ENCODE measurements at places on chromosomes 12 and 14.
A peak's percentile ranks its signal among the peaks of the same experiment; 100 is the strongest.

DNA sequence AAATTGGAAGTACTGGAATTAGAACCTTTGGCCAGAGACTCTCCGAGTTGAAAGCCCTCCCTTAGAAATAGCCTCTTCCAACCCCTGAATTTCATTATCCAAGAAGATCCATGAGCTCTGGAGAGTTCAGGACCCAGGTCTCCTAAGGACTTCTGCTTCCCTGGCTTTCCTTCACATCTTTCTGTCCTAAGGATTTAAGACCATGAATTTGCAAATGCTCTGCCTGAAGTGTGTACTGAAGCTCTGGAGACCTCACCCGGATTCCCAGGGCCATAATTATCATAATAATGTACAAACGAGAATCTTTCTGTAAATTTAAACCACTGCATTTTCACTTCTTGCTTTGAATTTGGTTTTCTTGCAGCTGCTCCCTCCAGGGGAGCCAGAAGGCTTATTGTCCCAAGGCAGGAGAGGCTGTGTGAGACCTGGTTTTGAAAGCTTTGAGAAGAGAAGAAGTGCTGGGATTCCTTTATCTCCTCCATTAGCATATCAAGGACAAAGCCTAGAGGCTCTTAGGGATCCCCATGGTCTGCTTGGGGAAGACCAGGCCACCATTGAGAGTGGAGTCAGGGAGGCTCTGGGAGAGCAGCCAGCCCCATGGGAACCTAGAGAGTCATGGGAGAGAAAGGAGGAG, 41.1 kb downstream of the GLRX5 start:
- DNase-seq, result no peak

DNA sequence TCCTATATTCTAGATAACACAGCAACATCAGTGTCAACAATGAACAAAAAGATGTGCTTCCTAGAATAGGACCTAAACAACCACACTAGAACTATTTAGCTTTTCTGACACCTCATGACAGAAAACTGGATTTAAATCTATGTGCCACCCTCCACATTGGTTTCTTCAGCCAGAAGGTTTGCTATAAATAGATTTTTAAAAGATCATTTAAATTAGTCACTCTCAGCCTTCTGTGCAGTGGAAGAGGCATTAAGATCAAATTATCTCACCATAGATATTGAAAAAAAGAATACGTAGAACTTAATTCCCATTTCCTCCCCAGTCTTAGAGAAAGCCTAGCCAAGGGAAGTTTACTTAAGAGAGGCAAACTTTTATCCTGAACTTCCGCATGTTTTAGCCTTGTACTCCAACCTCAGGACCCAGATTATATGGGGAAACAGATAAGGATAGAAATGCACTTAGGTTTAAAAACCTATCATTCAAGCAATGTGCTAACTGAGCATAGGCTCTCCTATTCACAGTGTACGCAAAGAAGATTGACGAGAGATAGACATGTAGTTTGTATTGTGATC, 59.6 kb downstream of the NELL2 start:
- DNase-seq, result no peak

DNA sequence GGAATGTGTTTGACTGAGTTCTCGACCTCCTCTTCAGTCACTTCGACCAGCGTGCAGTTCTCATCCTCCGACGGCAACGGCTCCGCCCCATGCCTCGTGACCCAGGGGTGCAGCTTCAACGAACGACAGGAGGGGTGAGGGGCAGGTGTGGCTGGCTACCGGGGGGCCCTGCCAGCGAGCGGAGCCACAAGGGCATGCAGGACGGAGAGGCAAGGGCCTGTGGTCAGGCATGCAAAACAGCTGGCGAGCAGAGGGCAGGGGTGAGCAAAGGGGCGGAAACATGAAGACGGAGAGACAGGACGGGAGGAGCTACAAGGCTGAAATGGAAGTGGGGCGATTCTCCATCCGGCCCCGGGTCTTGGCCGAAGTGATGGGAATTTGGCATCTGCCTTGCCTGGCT, 38.7 kb downstream of the P2RX4 start:
- DNase-seq, result no peak

- DNase-seq, result no peak
These were observed 220.4 kb downstream of the NUBPL start for GRCh38 chr14:31781578-31781977.

DNA sequence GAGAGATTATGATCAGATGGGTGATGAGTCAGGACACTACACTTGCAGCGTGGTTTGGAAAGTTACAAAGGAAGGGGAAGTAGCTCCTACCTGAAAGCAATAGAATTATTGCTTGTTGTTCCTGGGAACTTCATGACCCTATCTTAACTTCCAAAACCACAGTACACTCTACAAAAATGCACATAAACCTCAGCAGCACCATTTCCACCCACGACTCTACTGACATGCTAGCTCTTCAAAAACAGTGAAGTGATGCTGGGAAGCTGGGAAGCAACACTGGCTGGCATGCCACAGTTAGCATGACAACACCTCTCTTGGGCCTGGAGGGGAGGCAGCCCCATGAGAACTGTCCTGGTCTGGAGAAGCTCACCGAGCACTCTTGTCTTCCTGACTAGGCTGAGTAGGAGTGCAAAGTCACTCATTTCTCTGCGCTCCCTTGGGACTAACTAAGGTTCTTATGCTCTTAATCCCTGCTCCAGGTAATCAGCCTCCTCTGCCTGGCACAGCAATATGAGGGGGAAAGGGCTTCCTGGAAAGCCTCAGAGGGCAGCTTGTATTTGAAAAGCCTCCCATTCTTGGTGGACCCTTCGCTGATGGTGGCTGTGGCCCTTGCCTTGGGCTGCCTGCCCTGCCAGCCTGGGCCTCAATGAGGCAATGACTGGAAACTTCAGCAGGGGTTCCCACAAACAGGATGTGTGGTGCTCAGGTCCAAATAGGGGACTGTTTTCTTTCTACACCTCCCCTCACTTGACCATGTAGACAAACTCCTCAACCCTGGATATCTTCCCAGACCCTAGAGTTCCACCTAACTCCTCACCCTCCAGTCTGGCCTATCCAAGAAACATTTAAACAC, 1.2 kb downstream of the KRT3 start:
- no peak for DNase-seq

DNA sequence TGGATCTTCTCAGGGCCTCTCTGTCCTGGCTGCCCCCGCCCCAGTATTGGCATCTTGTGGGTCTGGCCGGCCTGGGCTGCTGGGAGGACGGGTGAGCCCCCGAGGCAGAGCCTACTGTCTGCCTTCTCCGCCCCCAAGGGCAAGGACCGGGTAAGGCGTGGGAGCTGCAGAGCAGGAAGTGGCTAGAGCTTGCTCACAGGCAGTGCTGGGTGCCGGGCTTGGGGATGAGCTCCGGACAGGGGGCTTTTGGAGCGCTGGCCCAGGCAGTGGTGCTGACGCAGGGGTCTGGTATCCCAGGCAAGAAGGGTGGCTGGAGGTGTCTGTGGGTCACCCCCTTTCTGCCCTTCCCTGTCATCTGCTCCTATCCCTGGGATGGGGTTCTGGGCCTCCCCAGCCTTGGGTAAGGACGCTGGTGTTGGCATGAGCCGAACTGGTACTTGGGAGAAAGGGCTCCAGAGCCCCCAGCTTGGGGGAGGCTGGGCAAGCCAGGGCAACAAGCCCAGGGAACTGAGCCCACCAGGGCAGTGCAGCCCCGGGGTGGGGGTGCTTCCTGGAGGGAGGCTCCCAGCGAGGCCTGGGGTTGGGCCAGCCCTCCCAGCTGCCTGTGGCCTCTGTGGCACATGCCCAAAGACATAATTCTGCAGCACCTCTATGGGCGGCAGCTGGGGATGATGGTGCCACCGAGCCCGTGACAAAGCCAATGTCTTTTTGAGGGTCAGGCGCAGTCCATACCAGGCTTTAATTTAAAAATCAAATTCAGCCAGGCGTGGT, 126.3 kb downstream of the KIF26A start:
- no peak for DNase-seq

DNA sequence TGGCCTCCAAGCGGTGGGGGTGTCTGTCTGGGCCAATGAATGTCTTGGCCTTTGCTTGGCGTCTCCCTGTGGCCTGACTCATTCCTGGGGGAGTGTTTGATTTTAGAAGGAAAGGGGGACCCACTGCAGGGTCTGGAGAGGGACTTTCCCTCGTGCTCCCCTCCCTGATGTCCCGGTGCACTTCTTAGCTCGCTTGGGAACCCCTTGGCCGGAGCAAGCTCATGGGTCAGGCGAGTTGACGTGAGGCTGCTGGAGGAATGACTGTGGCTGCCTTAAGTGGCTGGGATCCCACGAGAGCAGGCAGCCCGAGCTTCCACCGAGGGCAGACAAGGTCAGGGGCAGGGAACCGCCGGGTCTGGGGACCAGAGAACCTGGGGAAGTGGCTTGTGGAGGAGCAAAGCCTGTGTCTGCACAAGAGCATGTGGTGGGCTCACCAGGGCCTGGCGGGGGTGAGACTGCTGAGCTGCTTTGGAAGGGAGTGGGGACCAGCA, 218.4 kb upstream of the C14orf180 start:
- peak; percentile 4 for DNase-seq

GRCh38 chr14:20383636-20384035, 29.7 kb downstream of the TEP1 start:
- DNase-seq, result no peak
